Glomerular endothelial cell (primary cell): ENCODE measurements at places on chromosomes 11 and 22.

GRCh38 chr11:11400635-11401232 lies 47.7 kb upstream of the CSNK2A3 start:
- no peak for DNase-seq

DNA sequence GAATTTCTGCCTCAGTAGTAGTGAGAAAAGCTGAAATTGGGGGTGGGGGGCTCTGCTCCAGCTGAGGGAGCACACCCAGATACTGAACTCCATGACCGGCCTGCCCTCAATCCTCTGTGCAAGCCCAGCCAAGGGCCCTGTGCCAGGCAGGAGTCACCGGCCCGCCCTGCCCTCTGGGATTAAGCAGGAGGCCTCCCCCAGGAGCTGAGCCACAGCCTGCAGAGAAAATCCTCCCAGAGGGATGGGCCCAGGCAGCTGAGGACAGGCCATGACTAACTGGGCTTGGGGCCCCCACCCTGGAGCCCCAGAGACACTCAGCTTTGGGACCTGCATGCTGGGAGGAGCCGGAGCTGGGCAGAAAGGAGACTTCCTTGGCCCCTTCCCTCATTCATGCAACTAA lies 48.8 kb downstream of the MN1 start:
- DNase-seq = no peak

- DNase-seq = no peak
These were observed 3.8 kb upstream of the KCNQ1OT1 start for GRCh38 chr11:2703363-2704141.

- DNase-seq = no peak
These were observed 30.6 kb upstream of the ROBO3 start for GRCh38 chr11:124834526-124835180.

DNA sequence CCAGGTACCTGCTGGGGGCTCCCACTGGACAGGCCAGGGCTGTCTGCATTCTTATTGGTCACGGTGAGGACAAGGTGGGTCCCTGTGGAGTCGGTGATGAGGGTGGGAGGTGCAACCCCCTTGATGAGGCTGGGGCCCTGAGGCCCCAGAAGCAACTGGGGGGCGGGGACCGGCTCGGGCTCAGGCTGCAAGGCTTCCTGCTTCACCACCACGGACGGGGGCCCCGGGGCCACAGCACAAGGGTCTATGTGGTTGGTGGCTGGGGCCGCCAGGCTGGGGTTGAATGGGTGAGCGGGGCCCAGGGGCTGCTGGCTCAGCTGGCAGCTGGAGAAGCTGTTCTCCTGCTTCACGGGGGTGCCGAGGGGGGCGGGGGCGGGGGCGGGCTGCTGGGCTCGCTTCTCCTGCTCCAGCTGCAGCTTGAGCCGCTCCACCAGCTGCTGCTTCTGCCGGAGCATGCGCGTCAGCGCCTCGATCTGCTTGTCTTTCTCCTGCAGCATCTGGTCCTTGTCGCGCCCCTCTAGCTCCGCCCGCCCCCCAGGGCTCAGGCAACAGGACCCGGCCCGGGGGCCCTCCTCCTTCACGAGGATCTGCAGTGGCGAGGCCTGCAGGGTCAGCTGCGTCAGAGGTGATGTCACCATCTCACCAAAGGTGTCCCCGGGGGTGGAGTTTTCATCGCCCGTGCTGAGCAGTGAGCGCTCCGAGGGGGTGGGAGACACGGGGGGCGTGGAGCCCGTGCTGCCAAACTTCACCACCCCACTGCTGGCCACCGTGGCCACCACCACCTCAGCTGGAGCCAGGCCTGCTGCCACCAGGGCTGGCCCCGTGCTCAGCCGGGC lies 48.2 kb downstream of the SGSM3 start:
- DNase-seq = no peak

- DNase-seq = no peak
These were observed 20.9 kb downstream of the CSNK1E start for GRCh38 chr22:38296372-38296771.

GRCh38 chr22:36758792-36759271 lies 17.1 kb downstream of the IFT27 start:
- no peak for DNase-seq

GRCh38 chr11:112012874-112013273 lies 12.3 kb upstream of the DLAT start:
- DNase-seq = no peak

- no peak for DNase-seq
These were observed 122.6 kb upstream of the SORL1-AS1 start for GRCh38 chr11:121575250-121575962.

- DNase-seq = no peak
These were observed 42.9 kb upstream of the DDI1 start for GRCh38 chr11:103993507-103993906.

DNA sequence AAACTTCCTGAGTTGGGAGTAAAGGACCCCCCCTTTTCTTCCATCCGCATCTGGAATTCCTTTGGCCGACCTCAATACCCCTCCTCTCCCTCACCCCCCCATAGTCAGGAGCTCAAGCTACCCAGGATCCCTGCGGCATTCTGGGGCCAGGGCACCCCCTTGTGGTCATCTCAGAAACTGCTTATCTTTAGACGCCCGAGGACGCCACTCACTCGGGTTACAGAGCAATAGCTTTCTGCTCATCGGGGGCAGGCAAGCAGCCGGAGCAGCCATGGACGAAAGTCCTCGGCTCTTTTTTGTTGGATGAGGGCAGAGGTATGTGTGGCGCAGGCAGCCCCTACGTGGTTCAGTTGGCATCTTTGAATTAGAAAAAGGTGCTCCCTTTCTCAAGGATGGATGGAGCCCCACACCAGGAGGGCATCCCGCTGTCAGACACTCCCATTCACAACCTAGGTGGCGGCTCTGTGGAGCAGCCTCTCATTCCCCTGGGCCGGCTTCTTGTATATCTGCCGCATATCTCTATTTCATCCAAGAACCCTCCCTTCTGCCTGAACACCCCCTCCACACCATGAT lies 2.3 kb downstream of the C1QTNF5 start:
- DNase-seq = no peak
